ENCODE measurements at places on chromosomes 5 and 9.

DNA sequence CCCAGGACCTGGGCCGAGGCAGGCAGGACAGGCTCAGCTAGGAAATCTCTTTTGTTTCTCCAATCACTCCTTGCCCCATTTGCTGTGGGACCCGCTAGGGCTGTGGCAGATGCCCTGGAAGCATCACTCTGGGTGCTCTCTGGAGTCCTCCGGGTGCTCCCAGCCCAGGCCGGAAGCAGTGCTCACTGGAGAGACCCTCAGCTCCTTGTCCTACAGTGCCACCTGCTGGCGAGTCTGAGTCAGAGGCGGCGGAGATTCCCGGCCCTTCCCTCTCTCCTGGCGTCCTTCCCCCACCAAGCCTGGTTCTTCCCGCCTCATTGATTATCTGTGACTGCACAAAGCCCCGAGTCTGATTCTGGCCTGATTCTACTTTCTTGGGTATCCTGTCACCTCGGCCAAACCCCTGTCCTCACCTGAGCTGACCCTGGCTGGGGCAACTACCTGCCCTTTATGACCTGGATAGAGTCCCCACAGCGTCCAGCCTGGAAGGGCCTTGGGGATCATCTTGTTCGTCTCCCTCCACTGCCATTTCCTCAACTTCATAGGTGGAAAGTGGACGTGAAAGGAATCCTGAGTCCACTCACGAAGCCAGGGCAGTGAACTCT is 7.3 kb upstream of the BARHL1 start:
- peak; percentile 79 for DNase-seq

DNA sequence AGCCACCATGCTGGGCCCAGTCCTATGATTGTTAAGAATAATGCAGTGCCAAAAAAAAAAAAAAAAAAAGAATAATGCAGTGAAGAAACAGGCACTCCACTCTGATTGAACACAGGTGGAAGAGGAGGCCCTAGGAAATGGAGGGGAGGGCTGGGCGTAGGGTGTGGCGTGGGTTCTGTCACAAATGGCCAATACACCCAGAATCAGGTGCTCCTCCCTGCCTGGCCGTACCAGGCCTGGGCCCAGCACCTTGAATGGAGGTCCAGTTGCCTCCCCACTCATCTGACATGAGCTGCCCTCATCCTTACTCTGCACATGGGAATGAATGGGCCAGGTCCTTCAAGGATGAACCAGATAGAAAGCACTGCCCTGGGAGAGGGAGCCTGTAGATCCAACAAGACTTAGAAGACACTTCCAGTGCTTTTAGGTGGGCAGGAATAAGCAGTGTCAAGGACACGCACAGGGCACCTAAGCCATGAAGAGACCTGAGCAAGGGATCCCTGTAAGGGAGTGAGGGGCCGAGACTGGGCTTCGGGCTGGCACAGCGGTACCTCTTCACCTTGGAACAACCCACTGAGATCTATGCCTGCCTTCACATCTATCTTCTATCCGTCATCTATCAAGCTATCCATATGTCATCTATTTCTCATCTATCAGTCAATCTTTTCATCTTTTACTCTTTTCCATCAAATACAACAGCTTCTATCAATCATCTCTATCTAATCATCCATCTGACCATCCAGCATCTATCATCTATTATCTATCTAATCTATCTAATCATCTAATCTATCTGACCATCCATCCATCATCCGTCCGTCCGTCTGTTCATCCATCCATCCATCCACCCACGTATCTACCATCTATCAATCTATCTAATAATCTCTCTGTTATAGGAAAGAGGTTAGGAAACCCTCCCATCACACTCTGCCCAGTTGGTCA is 15.9 kb downstream of the NINJ1 start:
- no peak for DNase-seq

DNA sequence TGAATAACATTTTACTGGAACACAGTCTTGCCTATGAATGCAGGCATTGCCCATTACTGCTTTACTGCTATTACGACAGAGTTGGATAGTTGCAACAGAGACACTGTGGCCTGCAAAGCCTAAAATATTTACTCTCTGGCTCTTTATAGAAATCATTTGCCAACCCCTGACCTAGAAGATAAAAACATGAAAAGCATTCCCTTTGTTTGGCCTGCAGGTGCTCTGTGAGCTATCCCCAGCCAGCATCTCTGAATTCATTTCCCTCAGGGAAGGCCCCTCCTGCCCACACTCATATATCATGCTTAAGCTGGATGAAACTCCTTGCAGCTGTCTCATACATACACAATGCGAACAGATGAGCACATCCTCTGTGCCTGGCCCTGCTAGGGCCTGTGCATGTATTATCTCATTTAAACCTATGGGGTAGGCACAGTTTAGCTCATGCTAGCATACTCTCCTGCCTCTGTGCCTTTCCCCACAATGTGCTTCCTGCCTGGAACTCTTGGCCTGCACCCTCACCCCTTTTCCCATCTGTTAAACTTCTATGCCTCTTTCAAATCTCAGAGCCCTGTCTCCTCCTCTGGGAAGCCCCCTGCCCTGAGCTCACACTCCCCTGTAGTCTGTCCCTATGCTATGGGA is 193.1 kb downstream of the PAX5 start:
- DNase-seq = no peak

DNA sequence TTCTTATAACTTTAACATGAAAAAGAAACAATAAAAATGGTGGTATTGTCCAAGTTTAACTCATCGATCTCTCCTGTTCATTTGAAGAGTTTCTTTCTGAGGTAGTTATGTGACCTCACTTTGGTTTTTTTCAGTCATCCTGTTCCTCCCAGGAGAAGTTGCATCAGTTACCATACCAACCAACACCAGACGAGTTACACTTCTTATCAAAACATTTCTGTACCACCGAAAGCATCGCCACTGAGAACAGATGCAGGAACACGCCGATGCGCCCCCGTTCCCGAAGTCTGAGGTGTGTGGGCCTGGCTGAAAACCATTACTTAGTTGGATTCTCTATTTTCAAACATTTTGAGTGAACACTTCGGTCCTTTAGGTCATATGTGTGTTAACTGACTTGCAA is 96.3 kb downstream of the CD180 start:
- DNase-seq = no peak

- no peak for DNase-seq
Measured at GRCh38 chr9:138038244-138038671, 160.7 kb downstream of the CACNA1B start.

Data from OCI-LY7 (cell line).